ENCODE measurements at places on chromosomes 7 and 10.

GRCh38 chr10:101032637-101033224 lies 1.7 kb downstream of the SFXN3 start:
- no peak for DNase-seq

DNA sequence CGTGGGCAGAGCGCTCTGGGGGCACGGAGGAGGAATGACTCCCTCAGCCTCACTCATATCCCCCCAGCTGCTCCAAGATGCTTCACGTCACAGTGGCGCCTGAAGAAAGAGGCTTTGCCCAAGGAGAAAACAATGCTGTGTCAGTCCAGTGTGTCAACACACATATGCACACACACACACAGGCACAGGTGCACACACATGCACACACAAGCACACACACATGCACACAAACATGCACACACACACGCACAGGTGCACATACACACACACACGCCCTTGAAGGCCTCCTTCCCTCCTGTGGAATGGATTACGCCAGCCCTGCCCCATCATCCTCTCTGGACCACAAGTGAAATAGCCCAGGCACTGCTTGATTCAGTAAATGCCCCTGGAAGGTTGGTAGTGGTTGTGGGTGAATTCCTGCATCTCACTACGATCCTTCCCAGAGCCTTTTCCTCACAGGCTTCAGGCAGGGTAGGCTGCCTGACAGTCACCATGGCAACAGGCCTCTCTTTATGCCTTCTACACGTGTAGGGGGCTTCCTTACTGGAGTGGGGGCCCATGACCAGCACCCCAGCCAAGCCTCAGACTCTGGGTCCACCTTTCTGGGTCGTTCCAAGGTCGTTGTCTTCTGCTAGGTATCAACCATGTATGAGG lies 371.5 kb upstream of the PODXL start:
- no peak for DNase-seq

DNA sequence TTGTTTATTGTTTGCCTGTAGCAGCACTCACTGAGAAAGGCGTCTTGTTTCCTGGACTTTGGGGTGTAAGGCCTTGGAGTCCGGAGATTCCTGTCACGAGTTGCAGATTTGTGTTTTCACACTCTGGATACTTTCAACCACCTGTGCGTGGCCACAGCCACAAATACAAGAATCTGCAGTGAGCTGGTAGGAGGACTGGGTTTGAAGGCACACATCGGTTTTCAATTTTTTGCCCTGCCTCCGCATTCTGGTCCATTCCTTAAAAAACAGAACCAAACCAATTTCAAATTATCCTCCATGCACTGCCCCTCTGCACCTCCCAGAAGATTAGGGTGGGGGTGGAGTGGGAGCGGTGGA lies 619 bp downstream of the EXOC4 start:
- DNase-seq: no peak

GRCh38 chr7:43850348-43851116 lies 18.8 kb downstream of the MRPS24 start:
- no peak for DNase-seq

DNA sequence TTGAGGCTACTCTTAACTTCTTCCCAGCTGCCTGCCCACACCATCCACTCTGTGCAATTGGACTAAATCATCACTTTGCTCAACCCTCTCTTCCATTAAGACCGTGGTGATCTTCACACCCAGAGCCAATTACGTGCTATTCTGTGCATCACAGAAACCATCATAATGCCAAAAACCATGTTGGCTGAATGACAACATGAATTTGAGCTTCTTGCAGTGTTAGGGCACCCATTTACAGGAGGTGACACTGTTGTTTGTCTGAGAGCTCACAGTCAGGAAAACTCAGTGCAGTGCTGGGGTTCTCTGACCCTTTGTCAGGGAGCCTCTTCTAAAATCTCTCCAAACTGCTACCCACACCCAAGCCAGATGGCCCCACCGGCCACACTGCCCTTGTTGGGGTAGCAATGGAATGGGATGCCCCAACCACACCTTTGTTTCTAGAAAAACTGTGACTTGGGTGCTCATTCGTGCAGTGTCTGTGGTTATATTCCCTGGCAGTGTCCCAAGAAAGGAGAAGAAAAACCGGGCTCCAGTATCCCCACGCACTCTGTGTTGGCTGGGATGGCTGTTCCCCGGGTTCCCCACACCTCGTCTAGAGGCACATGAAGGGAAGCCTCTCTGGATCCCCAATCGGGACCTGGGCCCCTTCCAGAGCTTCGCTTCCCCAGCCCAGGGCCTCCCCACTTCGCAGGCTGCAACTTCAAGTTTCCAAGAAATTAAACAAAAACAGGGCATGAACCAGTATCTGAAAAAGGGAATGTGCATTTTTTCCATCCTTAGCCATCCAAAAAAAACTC lies 2.0 kb upstream of the TNS3 start:
- DNase-seq: no peak

- no peak for DNase-seq
Observed at GRCh38 chr10:61786728-61787127, 114.8 kb upstream of the ARID5B start.

DNA sequence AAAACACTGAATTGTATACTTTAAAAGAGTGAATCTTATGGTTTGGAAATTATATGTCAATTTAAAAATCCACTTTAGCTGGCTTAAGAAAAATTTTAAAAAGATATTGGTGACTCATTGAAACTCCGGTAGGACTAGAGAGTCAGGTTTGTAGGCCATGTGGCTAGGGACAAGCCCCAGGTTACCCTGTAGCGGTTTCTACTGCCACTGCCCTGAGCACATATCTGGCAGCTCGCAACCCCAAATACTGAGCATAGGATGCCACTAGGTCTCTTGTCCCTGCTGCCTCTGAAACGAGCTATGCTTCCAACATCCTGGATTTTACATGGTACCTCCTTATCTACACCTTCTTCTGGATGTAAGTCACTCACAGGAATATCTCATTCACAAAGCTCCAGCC lies 1.4 kb upstream of the MGAM2 start:
- DNase-seq: no peak
